ENCODE measurements at places on chromosomes 12 and 14. TPM values are rescaled to one million over a fixed set of nuclear protein-coding genes. Genes with fewer than 3 reads are reported as not detected.

ACOT4 gene
- 1.2 TPM for total RNA-seq

MVK gene
- total RNA-seq: 120 TPM

SPIC gene
- not detected for total RNA-seq

HRK gene
- not detected for total RNA-seq

NELL2 gene
- not detected for total RNA-seq

IL22 gene
- total RNA-seq: not detected

ZDHHC22 gene
- not detected for total RNA-seq

KCNH5 gene
- not detected for total RNA-seq

TBX5 gene
- not detected for total RNA-seq

SLC25A21 gene
- 1.2 TPM for total RNA-seq

CATSPERB gene
- under 0.01 TPM for total RNA-seq

PMEL gene
- 0.58 TPM for total RNA-seq

GPR84 gene
- not detected for total RNA-seq

FOXN4 gene
- not detected for total RNA-seq

PRIMA1 gene
- not detected for total RNA-seq

RNASE3 gene
- total RNA-seq: not detected

HSPB8 gene
- total RNA-seq: 18.7 TPM

SIVA1 gene
- 384 TPM for total RNA-seq

RNF212B gene
- total RNA-seq: not detected

ZNF140 gene
- total RNA-seq: 8.2 TPM

YAF2 gene
- 23.6 TPM for total RNA-seq

NPFF gene
- not detected for total RNA-seq

CNOT2 gene
- 78.0 TPM for total RNA-seq

IL23A gene
- total RNA-seq: not detected

KLRK1 gene
- not detected for total RNA-seq

KCNMB4 gene
- under 0.01 TPM for total RNA-seq

MON2 gene
- 20.0 TPM for total RNA-seq

RASAL1 gene
- not detected for total RNA-seq

LRFN5 gene
- 6.3 TPM for total RNA-seq

INHBC gene
- not detected for total RNA-seq

BDKRB2 gene
- total RNA-seq: 30.8 TPM

SMIM41 gene
- not detected for total RNA-seq

ZNF664 gene
- 11.0 TPM for total RNA-seq

NRL gene
- total RNA-seq: 0.29 TPM

SRSF9 gene
- 117 TPM for total RNA-seq

SLC4A8 gene
- 8.3 TPM for total RNA-seq

OAS3 gene
- total RNA-seq: 20.2 TPM

CMTM5 gene
- not detected for total RNA-seq

POTEG gene
- not detected for total RNA-seq

CLEC2A gene
- not detected for total RNA-seq

RNU6-8 gene
- total RNA-seq: not detected

AVPR1A gene
- total RNA-seq: not detected

AMN gene
- not detected for total RNA-seq

DTX3 gene
- total RNA-seq: 29.4 TPM

CYP27B1 gene
- total RNA-seq: 1.4 TPM

FZD10 gene
- not detected for total RNA-seq

IGF1 gene
- not detected for total RNA-seq

SYNDIG1L gene
- not detected for total RNA-seq

NPAS3 gene
- 0.71 TPM for total RNA-seq

CACNA1C gene
- total RNA-seq: 0.58 TPM

KRT6C gene
- not detected for total RNA-seq

PZP gene
- not detected for total RNA-seq

Measured in myometrial cell (primary cell).